CD4-positive, alpha-beta T cell (primary cell): ENCODE measurements at places on chromosomes 4 and X. TPM values are rescaled to one million over a fixed set of nuclear protein-coding genes. Genes with fewer than 3 reads are reported as not detected.

The TMEM154 gene
- total RNA-seq, result 16.7 TPM

The CASP3 gene
- total RNA-seq, result 12.2 TPM

DNA sequence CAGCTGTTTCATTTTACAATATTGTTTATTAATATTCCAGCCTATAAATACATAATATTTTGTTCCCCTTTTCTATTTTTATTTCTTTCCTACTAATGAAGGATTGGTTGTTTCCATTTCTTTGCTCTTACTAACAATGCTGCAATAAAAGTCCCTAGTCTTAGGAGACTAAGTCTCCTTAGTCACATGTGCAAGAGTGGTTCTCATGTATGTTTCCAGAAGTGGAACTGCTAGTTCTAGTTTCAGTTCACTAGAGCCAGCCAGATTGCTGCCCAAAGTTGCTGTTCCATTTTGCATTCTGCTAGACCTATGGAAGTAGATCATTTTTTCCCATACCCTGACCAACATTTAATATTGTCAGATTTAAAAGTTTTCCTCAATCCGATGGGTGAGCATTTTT is 44.3 kb downstream of the CNGA1 start:
- no peak for DNase-seq

- no peak for DNase-seq
Measured at GRCh38 chr4:40856277-40856839, 106.6 kb downstream of the NSUN7 start.

- no peak for DNase-seq
Measured at GRCh38 chr4:26326791-26327190, 6.0 kb downstream of the RBPJ start.

DNA sequence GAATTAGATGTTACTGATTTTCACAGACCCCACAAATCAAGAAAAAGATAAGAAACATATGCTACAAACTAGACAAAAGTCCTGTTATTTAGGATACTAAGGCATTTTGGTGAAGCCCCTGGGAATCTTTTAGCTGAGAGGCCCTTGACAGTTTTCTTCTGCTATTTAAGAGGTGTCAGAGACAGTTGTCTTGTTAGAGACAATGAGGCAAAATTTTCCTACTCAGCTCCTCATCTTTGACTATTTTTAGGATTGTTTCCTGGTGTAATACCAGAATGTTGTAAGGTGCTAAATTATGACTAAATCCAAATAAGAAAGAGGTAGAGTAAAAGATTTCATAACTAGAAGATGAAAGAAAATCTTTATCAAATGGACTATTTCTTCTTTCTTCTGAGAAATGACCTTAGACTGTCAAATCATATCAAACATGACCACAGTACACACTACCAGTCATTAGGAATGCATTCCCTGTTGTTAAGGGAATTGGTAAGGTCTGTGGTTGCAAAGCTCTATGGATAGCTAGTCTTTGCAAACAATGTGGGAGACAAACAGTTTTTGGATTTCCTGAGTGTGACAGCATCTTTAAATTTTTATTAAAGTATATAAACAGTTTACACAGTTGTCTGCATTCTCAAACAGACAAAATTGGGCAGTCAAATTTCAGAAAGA is 926.1 kb downstream of the ADGRL3 start:
- DNase-seq, result no peak

DNA sequence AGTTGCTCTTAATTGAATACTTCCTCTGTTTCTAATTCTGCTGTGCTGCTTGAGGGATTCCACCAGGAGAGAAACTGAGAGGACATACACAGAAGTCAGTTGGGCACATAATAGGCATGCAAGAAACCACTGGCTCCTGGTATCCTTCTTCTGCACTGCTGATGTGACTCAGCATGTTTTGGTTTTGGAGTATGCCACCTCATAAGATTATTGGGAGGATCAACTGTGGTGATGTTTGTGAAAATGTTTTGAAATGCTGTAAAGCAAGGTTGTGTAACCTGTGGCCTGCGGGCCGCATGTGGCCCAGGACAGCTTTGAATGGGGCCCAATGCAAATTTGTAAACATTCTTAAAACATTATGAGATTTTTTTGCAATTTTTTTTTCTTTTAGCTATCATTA is 119.6 kb downstream of the GATB start:
- no peak for DNase-seq

DNA sequence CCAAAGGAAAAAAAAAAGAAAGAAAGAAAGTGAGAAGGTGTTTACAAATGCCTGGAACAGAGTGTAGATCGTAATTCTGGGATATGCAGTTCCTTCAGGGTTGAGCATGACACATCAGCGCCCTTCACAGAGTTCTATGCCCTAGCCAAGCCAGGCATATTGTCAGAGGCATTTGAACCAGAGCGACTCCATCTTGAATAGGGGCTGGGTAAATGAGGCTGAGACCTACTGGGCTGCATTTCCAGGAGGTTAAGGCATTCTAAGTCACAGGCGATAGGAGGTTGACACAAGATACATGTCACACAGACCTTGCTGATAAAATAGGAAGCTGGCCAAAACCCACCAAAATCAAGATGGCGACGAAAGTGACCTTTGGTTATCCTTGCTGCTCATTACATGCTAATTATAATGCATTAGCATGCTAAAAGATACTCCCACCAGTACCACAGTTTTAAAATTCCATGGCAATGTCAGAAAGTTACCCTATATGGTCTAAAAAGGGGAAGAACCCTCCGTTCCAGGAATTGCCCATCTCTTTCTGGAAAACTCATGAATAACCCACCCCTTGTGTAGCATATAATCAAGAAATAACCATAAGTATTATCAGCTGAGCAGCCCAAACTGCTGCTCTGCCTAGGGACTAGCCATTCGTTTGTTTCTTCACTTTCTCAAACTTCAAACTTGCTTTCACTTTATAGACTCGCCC is 23.5 kb upstream of the LRBA start:
- DNase-seq, result no peak

The TEX13D gene
- total RNA-seq, result not detected

- no peak for DNase-seq
Measured at GRCh38 chrX:117838581-117839331, 277.9 kb downstream of the KLHL13 start.

DNA sequence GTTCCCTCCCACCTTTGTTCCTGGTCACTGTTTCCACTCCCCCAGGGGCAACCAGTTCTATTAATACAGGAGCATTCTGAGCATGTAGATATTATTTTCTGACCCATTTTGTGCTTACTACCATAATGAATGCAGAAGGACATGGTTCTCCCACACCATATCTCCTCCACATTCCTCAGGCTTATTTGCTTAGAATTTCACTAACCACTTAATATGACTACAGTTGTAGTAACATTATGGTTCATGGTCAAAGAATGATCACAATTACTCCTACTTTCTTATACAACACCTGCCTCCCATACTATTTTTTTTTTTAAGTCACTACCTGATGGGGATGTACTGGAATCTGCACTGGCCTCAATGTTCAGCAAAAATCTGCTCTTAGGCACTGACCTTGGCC is 7.5 kb upstream of the FAM184B start:
- no peak for DNase-seq

The FRMD7 gene
- not detected for total RNA-seq

- DNase-seq, result no peak
Measured at GRCh38 chr4:36249610-36250009, 5.3 kb upstream of the ARAP2 start.

The NHS gene
- total RNA-seq, result 0.53 TPM

DNA sequence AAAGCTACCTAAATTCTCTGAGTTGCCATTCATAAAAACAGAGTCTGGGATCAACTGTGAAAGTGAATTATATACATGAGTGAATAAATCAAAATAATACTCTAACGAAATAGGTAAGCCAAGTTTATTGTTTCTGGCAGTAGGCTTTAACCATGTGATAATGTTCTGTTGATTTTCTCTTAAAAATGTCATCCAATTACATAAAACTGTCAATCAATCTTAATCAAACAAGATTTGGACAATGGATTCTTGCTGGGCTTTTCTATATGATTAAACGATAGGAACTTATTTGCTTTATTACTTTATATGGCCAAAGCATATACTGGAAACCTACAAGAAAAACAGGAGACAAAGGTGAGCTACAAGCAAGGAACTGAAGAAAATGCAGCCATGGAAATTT is 148.8 kb downstream of the INPP4B start:
- no peak for DNase-seq

DNA sequence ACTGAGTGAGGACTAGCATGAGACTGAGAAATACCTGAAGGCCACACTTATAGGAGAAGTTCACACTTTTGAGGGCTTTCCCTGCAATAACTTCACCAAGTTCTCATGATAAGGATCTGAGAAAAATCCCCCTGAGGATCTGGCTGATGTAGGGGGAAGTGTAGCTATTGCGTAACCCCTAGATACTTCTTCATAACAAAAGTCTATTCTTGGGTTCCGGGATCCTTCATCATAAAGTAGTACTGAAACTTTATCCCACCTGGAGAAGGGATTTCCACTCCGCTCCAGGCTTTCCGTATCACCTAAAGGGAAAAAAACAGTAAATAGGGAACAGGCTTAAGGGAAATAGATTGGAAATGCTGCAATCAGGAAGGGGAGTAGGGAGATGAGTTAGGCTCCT is 13.3 kb downstream of the USP27X start:
- no peak for DNase-seq

GRCh38 chr4:105541420-105541819 is 11.0 kb upstream of the ARHGEF38 start:
- DNase-seq, result no peak

DNA sequence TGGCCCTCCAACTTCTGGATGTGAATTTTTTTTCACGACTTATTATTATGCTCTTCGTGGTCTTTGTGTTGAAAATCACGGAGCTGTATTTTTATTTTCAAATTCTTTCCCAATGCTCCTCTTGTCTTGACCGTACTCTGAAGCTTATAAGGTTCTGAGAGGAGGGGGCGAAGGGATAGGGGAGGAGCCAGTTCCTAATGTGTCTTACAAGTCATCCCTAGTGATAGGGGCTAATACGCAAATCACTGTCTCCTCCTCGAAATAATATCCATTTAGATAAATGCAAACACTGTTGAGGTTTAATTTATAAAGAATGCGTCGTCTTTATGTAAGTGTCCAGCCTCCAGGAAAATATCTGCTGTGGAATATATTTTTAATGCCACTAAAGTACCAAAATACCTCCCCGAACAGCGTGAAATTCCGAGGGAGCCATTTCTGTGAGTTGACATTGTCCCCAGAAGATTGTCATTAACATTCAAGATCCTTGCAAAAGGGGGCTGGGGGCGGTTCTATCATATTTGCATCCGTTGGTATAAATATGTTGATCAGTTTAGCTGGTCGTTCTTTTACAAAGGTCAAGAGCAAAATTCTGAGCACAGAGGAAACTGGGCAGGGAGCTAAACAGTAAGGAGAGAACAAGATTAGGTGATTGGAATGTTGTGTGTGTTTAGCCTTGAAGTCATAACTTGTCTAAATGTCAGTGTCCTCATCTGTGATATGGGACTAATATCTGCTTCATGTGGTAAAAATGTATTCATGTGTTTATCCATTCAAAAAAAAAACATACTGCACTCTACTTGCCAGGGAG is 3.7 kb upstream of the FAT1 start:
- DNase-seq, result no peak

The HCFC1 gene
- total RNA-seq, result 45.9 TPM

- no peak for DNase-seq
Measured at GRCh38 chr4:158513256-158513655, 8.4 kb upstream of the RXFP1 start.

GRCh38 chrX:84712621-84713020 is 210.4 kb upstream of the HDX start:
- DNase-seq, result no peak

DNA sequence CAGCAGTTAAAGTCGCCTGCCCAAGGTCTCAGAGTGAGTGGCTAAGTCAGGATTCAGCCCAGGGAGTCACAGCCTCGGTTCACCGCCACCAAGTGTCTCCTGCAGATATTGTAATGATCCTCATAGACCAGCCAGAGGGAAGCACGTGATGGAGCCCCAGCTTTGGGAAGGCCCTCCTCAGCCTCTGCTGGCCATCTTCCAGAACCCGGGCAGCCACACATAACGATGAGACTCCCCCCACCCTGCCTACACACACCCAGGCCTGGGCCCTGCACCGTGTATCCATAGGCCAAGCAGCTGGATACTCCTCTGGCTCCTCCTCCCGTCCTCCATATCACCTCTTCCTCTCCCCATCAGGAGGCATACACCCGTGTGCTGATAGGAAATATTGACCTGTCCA is 19.6 kb upstream of the SASH3 start:
- no peak for DNase-seq

GRCh38 chr4:38964942-38965775 is 67.0 kb downstream of the TMEM156 start:
- DNase-seq, result no peak
